Stimulated activated CD4-positive, alpha-beta T cell treated with anti-CD3 and anti-CD28 coated beads, Interleukin-15, amount 100 ng/mL, for 1 hour (primary cell): ENCODE measurements at places on chromosomes 6 and 20.
A peak's percentile ranks its signal among the peaks of the same experiment; 100 is the strongest.

- DNase-seq: no peak
These were observed 5.1 kb downstream of the HLA-DMA start for GRCh38 chr6:32947552-32948465.

DNA sequence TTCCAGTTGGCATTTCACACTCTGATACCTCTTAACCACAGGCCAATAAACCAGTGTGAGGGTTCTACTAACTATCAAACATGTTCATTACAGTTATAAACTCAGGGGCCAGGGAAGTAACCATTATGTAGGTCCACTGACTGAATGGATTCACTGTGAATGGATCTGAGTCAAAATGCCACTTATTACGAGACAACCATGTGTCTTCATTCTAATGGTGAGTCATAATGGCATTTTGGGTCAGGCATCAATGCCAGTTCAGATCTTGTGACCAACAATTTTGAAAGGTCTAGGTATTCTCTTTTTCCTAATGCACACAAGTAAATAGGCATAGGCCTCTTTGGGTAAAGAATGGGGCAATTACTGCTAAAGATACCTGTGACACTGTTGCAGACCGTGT, 112.2 kb upstream of the HEY2 start:
- DNase-seq: no peak

- no peak for DNase-seq
These were observed 13.1 kb downstream of the LIN28B start for GRCh38 chr6:104969785-104970581.

GRCh38 chr6:155341130-155341828, 27.0 kb upstream of the TFB1M start:
- no peak for DNase-seq

DNA sequence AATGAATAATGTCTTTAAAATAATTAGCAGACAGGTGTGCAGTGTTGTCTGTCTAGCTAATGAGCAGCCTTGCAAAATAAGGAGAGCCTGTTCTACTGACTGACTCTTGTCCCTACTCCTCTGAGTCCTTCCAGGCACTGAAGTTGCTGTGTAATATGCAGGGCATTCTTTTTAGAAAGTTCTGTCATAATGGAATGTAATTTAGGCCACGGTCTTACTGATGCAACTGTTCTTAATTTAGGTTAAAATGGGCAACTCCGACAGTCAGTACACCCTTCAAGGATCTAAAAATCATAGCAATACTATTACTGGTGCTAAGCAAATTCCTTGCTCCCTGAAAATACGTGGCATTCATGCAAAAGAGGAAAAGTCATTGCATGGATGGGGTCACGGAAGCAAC, 133.9 kb downstream of the TIAM2 start:
- no peak for DNase-seq

DNA sequence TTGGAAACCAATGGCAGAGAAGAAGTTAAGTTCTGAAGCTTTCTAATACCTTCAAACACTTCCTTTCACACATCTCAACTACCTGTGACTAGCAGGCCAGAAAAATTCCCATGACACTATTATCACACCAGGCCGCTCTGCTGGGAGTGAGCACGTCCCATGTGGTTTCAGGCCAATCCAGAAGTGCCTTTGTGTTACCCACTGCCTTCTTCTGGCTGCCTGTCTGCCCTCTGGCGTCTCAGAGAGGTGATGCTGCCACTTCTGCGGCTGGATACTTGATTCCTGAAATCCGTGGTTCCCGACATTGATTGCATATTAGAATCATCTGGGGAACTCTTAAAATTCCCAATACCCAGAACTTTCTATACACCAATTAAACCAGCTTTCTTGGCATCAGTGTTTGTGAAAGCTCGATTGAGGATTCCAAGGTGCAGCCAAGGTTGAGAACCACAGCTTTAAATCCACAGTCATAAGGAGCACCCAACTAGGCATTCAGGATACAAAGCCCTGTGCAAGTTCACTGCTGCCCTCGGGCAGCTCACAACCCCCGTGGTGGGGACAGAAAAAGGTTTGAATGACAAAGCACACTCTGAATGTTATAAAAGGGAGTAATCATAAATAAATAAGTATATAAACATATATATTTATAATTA, 65.6 kb downstream of the STMND1 start:
- DNase-seq: no peak

DNA sequence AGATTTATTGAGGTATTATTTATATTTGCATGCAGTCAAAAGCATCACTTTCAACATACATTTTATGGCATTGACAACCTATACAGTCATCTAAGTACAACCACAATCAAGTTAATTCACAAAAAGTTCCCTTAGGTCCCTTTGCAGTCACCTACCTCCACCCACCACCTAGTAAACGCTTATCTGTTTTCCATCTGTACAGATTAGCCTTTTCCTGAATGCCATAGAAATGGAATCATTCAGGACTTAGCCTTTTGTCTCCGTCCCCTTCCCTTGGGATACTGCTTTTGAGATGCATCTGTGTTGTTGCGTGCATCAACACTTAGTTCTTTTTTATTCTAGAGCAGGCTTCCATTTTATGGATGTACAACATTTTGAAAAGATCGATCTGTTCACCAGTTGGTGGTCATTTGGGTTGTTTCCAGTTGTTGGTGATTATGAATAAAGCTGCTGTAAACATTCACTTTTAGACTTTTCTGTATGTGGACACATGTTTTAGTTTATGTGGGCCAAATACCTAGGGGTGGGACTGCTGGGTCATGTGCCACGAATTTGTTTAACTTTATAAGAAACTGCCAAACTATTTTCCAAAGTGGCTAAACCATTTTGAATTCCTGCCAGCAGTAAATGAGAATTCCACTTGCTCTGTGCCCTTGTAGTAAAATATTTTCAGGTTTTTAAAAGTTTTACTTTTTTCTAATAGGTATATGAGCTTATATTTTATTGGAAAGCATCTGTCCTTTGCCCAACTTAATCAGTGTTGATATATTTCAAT, 17.6 kb upstream of the IFNGR1 start:
- no peak for DNase-seq

DNA sequence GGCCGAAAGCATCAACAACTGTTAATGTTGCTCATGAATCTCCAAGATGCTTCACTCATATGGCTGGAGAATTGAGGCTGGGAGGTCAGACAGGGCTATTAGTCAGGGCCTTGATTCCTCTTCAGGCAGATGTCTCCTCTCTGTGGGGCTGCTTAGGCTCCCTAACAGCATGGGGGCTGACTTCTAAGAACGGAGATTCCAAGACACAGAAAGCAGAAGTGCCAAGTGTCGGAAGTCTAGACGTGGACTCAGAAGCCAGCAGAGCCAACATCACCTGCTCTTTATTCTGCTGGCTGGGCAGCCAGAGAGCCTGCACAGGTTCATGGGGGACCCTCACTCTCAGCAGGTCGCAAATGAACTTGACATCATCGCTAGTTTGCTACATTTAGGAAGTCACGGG, 279.8 kb downstream of the CDH26 start:
- no peak for DNase-seq

- DNase-seq: no peak
These were observed 33.7 kb downstream of the MTHFD1L start for GRCh38 chr6:150899231-150899630.

DNA sequence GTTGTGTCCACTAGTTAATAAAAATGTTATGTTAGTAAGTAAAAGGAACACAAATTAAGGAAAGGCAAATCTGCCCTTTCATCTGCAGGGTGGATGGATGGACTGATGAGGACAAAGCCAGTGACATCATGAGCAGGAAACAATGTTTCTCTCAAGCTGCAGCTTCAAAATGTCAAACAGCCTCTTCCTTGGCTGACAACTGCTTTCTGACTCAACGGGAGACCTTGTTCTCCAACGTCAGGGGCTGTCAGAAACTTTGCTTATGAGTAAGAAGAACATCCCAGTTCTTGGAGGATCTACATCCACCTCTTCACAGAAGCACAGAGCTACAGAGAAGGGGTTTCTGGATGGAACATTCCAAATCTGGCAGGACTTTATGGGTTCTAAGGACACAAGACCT, 6.0 kb downstream of the CST2 start:
- no peak for DNase-seq

DNA sequence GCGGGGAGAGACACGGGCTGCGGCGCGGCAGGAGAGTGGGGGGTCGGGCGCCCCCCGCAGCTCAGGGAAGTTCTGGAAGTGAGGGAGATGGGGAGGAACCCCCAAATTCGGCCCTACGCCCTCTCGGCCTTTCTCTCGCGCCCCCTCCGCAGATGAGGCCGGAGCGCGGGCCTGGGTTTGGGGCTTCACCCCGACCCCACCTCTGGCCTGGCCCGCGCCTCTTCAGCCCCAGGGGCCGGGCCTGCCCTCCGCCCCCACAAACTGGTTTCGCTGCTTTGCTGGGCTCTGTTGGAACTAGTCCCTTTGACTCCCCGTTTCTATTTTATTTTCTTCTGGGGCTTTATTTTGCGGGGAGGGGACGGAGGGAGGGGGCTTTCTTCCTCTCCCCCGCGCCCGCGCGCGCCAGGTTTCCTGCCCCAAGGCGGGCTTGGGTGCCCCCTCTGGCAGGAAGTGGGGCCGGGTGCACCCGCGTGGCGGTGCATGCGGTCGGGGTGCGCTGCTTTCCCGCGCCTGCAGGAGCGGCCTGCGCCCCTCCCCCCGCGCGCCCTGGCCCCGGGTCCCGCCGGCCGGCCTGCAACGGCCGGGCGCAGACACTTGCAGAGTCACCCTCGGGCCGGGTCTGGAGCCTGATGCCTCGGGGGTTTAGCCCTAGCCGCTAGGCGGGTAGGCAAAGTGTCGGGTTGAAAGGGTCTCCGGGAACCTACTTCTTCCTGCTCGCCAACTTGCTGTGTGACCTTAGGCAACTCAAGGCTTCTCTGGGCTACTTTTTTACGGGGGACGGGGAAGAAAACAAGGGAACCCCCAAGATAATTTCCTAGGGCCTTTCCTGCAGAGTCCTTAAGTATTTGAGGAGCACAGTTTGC, 1.3 kb downstream of the HMGA1 start:
- DNase-seq: peak; percentile 72

DNA sequence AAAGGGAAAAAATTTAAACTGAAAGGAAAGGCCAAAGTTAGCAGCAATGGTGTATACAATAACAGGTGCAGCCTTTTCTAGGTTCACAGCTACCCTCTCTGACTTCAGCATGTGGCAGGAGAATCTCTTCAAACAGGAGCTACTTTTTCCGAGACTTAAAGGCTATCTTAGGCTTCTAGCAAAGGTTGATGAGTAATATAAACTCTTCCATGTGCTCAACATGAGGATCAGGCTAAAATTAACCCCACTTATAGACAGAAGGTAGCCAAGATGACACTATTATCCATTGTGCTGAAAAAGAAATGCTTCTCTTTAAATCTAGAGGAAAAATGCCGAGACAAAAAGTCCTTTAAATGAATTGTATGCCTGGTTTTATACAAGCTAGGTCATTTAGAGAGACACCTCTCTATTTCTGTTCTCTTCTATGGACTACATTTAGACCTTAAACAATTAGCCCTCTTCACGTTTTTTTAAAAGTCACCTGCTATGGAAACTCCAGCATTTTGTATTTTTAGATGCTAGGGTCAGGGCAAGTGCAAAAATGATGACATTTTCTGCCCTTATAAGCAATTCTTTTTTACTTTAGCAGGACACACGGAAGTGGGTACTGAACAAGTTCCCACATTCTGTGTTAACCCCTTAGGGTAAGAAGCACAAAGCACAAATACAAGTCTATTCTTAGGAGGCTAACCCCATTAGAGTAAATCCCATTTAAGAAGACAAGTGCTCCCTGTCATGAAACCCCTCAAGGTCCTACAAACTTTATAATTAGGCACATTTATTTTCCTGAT, 216.8 kb upstream of the CITED2 start:
- DNase-seq: no peak

DNA sequence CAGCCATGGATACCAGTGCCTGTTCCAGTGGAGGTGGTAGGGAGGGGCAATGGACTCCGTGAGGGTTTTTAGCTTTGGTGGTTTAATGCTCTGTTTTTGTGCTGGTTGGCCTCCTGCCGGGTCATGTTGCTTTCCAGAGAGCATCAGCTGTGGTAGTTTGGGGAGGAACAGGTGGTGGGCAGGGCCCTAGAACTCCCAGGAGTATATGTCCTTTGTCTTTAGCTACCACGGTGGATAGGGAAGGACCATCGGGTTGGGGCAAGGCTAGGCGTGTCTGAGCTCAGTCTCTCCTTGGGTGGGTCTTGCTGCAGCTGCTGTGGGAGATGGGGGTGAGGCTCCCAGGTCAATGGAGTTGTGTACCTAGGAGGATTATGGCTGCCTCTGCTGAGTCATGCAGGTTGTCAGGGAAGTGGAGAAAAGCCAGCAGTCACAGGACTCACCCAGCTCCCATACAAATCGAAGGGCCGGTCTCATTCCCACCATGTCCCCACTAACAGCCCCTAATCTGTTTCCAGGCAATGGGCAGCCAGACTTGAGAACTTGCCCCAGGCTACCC, 38.9 kb downstream of the MRAP2 start:
- no peak for DNase-seq

DNA sequence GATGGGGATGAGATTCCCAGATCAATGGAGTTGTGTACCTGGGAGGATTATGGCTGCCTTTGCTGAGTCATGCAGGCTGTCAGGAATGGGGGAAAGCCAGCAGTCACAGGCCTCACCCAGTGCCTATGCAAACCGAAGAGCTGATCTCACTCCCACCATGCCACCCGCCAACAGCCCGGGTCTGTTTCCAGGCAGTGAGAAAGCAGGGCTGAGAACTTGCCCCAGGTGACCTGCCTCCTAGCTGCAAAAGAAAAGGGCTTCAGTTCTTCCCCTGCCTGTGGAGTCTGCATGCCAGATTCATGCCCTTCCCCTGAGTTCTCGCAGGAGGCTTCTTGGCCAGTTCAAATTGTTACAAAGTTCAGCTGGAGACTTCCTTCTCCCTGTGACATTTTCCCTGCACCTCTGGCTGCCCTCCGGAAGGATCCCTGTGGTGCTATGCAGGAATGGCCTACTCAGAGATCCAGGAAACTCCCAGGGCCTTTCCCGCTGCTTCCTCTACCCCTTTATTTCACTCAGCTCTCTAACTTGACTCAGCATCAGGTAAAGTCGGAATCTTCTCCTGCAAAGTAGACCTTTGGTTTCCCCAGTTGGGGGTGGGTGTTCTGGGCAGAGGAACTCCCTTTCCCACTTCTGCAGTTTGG, 71.5 kb upstream of the B3GAT2 start:
- no peak for DNase-seq

DNA sequence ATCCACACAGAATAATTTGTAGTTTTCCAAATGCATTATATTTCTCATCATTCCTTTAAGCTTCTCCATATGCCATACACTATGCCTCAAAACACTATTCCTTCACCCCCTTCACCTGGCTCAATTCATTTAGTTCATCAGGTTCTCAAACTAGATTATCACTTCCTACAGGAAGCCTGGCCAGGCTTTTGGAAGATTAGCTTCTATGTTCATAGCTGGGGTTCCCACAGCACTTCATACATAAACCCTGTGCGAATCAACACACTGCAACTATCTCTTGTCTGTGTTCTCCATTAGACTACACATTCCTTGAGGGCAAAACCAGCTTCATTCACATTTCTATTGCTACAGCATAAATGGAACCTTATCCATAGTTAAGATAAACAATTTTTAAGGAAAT, 40.5 kb upstream of the PLN start:
- DNase-seq: no peak

GRCh38 chr6:674956-675355, 18.0 kb downstream of the EXOC2 start:
- no peak for DNase-seq
